ENCODE measurements at places on chromosomes 5 and 9.

DNA sequence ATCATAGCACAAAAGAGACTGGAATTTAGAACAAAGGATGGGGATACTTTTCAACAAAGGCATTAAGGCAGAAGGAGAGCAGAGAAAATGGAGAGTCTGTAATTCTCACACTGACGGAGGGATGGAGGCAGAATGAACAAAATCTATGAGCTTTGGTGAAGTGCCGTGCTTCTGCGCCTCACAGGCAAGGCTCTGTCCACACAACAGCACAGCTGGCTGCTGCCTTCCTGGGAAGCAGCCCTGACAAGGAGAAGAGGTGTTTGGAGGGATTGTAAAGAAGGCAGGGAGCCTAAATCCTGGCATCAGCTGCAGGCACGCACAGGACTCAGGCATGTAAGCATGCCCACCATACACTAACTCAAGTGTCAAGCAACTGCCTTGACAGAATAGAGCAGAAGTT lies 485.2 kb upstream of the KIF2A start:
- DNase-seq = no peak

DNA sequence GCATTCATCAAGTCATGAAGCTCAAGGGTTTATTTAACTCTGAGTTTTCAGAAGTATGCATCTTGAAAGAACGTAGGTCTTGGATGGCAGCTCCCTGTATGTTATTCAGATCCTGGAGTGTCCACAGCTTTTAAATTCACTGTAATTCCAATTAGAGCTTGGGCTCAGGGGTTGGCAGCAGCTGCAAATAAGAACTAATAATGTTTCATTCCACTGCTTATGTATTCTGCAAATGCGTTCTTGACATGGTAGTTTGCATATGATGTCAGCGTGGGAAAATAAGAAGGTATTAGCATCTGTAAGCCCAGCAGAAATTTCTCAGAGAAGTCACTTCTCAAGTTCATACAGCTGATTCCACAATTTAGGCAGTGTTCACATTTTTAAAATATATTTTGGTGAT lies 58.4 kb downstream of the RORB start:
- no peak for DNase-seq

DNA sequence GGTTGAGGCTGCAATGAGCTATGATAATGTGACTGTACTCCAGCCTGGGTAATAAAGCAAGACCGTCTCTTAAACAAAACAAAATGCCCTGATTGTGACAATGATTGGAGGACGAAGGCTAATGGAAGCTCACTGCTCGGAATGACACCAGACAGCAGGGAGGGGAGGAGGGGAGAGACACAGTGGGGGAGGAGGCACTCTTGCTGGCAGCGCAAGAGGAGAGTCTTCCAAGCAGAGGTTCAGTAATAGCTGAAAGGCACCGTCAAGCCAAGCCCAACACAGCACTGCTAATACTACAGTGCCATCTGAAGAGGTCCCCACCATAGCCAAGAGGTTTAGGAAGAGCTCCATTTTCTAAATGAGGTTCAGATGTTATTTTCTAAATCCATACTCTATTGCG lies 102.3 kb downstream of the GLDC start:
- DNase-seq = no peak

DNA sequence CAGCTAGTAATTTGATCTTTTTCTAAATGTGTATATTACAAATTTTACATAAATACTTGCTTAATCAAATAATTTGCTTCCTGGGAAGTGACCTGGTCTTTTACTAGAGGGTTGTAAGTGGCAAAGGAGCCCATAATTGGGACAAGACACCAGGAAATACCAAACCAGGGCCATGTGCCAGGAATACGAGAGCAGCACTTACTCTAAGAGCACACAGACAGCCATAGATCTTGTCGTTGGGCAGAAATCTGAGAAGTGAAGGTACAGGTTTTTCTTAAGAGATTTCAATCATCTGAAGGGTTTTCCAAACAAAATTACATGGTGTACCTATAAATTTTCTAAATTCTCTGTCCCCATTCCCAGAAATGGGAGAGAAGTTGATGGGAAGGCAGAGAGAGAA lies 179.3 kb downstream of the HINT1 start:
- no peak for DNase-seq

- no peak for DNase-seq
Measured at GRCh38 chr5:179129607-179130071, 69.5 kb downstream of the ZNF354C start.

- no peak for DNase-seq
Measured at GRCh38 chr9:133572821-133573361, 36.3 kb downstream of the FAM163B start.

All from activated CD4-positive, CD25-positive, alpha-beta regulatory T cell (primary cell).